ENCODE measurements at places on chromosomes 1 and 21.

GRCh38 chr1:181064011-181064623 lies 24.4 kb upstream of the IER5 start:
- DNase-seq = no peak

- no peak for DNase-seq
These were observed 62.8 kb upstream of the KIF26B start for GRCh38 chr1:245091818-245092637.

GRCh38 chr1:19220991-19221390 lies 10.9 kb upstream of the UBR4 start:
- no peak for DNase-seq

DNA sequence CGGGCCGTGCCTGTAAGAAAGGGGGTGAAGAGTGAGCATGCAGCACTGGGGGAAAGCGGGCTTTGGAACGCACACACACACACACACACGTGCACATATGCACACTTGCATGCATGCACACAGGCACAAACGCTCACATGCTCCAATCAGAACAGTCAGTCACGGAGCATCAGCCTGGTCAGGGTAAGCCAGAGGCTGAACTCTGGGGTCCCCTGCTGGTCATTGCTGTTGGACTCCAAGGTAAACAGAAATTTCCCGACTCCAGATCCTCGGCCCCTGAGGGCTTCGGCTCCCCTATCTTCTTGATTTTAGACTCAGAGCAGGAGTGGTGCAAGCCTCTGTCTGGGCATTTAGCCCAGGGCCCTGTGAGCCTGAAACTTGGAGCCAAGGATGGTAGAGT lies 54.2 kb downstream of the SYT2 start:
- DNase-seq = no peak

DNA sequence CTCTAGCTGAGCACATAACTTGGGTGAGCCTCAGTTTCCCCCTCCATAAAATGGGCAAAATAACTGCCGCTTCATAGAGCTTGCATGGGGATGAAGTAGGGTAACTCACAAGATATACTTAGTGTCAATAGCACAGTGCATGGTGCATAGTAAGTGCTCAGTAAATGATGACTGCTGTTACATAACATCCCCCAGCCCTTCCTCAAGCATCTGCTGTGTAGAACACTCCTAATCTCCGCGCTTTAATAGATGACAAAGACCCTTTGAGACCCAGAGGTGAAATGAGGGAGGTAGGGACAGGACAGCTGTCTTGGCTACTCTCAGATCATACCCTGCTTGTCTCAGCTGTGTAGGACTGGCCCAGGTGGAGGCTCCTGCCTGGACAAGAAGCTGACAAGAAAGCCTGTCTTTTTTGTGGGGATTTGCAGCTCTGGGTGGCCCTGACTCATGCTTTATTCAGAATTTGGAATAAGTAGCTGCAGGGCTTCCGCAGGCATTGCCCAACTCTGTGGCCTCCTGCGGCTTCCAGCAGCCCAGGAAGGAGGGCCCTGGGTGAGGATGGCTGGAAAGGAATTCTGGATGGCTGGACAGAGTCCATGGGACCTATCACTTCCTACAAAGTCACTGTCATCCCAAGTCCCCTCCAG lies 20.7 kb upstream of the PADI4 start:
- DNase-seq = no peak

DNA sequence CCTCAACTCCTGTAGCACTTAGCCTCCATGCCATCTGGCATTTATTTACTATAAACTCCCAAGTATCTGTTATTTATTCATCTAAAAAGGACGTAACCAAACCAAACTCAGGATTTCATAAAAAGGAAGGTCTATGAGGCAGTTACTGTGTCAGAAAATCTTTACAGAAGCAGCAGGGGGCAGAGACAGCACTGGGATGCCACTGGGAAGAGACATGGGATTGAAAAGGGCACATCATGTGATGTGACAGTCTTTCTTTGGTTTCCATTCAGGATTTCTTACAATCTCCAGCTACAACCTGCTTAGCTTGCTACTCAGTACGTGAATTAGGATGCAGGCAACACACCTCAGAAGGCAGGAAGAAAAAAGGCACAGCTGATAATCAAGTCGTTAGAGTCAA lies 31.2 kb downstream of the SPRTN start:
- no peak for DNase-seq

GRCh38 chr1:36326499-36326898 lies 3.1 kb upstream of the EVA1B start:
- no peak for DNase-seq

DNA sequence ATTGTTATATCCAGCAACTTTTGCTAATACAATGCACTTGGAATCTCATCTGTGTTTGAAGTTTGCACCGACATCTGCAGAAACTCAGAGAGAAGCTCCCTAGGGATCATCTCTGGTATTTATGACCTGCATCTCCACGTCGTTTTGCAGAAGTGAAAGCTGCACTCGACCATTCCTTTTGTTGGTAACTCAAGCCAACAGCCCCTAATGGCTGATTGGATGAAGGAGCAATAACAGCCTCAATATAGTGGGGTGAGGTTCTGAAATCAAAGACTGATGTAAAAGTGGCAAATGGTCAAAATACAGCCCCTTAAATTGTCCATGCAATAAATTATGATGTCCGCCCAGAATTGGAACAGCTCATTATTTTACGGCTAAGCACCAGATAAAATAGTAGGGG lies 344.2 kb upstream of the KAZN start:
- DNase-seq = no peak

DNA sequence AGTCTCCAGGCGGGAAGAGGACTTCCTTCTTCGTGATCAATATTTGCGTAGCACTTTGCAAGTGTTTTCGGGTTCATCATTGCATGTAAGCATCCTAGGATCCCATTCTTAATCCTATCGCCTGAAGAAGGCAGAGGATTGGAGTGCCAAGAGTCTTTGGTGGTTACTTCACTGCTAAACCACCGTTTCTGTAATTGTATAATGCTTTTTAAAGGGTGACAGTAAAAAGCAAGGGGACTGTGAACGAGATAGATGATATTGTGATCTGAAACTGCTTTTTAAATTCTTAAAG lies 345 bp upstream of the ALDH9A1 start:
- no peak for DNase-seq

- no peak for DNase-seq
These were observed 186.6 kb upstream of the FGGY start for GRCh38 chr1:59110271-59110670.

DNA sequence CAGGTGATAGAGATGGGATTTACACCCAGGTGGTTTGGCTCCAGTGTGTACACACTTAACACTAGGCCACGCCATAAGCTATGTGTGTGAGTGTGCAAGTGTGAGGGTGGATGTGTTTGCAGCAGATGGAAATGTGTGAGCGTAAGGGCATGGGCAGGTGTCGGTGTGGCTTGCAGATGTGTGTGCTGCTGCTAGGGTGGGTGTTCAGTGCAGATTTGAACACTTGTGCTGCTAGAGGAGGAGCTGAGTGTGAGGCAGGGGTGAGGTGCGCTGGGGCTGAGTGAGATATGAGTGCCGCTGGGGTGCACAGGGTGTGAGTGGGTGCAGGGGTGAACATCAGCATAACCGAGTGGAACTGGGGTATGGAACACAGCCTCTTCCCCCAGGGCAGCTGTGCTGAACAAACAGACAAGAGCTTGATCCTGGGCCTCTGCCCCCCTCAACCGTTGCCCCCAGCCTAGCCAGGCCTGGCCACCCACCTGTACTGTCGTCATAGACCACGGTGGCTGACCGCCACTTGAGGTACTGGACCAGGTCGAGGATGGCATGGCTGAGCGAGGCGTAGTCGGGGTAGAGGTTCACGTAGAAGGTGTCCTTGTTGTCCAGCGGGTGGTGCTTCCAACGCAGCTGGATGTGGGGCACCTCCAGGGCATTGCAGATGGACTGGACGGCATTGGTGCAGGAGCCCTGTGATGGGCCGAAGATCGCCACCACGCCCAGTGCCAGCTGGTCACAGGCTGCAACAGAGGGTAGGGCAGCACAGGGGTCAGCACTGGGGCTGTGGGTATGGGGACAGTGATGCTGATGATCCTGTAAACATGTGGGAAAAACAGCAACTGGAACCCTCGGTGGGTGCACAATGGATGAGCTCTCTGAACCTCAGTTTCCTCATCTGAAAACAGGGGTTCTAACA lies 153.9 kb downstream of the GRIK3 start:
- DNase-seq = no peak

- DNase-seq = no peak
These were observed 27.6 kb downstream of the USP33 start for GRCh38 chr1:77732090-77732489.

GRCh38 chr1:106721790-106722189 lies 334.7 kb upstream of the PRMT6 start:
- no peak for DNase-seq

- no peak for DNase-seq
These were observed 111.7 kb upstream of the IRF2BP2 start for GRCh38 chr1:234721476-234722269.

- no peak for DNase-seq
These were observed 517 bp downstream of the LRIG2 start for GRCh38 chr1:113073479-113073950.

DNA sequence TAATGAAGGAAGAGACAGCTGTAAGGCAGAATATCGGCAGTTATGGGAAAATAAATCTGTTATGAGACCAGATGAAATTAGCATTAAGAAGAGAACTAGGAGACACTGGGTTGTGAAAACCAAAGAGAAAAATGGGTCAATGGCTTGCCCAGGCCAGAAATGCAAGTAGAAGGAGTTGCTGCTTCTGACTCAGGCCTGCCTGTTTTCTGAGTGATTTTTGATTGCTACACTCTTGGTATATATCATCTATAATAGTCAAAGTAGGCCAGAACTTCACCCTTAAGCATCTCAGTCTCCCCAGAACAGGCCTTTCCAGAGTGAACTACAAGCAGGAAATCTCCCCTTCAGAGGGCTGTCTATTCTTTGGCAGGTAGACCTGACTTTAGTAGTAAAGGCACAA lies 107.0 kb downstream of the NRIP1 start:
- DNase-seq = no peak

- DNase-seq = no peak
These were observed 180.8 kb upstream of the CACYBP start for GRCh38 chr1:174818951-174819350.

DNA sequence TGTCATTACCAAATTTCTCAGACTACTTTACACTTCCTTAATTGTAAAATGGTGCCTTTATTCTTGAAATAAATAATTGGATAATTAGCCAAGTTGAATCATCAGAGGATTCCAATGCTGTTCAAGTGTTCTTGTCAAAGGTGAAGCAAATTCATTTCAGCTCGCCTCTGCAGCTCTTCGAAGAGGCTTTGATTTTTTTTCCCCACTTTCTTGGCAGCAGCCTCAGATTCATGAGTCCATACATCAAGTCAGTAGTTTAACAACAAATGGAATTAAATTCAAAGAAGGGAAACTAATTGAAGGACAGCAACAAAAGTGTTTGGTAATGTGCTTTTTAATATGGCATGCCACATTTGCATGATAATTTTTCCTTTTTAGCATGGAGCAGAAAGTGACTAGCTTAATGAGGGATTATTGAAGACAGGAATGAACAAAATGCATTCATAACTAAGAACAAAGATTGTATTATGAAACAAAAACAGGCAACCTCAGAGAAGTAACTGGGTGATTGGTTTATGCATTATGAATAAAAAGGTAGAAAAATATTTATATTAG lies 239.0 kb downstream of the USH2A start:
- DNase-seq = no peak

- DNase-seq = no peak
These were observed 30.9 kb downstream of the RASSF5 start for GRCh38 chr1:206538086-206538770.

- no peak for DNase-seq
These were observed 6.9 kb downstream of the PLA2G2D start for GRCh38 chr1:20112279-20113000.

DNA sequence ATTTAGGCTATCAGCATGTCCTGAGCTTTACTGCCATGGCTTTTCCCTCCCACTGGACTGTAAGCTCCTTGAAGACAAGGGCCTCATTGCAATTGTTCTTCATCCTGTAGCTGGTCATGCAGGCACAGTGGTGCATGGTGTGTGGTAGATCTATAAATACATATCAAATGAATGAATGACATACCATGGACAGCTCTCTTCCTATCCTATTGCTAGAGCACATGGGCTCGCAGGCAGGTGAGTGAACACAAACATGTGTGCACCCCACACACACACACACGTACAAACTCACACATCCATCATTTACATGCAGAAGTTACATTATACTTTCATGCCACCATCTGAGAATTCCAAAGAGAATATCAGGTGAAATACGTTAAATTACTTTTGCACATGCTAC lies 172.9 kb upstream of the RUNX1 start:
- no peak for DNase-seq

GRCh38 chr21:46585191-46585953 lies 19.5 kb downstream of the S100B start:
- no peak for DNase-seq

GRCh38 chr1:38097284-38097898 lies 50.8 kb upstream of the POU3F1 start:
- no peak for DNase-seq

DNA sequence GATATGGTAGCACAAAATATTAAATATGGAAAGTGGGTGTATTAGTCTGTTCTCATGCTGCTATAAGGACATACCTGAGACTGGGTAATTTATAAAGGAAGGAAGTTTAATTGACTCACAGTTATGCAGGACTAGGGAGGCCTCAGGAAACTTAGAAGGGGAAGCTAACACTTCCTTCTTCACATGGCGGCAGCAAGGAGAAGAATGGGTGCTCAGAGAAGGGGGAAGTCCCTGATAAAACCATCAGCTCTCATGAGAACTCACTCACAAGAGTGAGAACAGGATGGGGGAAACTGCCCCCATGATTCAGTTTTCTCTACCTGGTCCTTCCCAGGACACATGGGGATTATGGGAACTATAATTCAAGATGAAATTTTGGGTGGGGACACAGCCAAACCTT lies 15.8 kb upstream of the BACE2 start:
- DNase-seq = no peak

GRCh38 chr1:246728311-246728710 lies 4.1 kb downstream of the SCCPDH start:
- DNase-seq = no peak

DNA sequence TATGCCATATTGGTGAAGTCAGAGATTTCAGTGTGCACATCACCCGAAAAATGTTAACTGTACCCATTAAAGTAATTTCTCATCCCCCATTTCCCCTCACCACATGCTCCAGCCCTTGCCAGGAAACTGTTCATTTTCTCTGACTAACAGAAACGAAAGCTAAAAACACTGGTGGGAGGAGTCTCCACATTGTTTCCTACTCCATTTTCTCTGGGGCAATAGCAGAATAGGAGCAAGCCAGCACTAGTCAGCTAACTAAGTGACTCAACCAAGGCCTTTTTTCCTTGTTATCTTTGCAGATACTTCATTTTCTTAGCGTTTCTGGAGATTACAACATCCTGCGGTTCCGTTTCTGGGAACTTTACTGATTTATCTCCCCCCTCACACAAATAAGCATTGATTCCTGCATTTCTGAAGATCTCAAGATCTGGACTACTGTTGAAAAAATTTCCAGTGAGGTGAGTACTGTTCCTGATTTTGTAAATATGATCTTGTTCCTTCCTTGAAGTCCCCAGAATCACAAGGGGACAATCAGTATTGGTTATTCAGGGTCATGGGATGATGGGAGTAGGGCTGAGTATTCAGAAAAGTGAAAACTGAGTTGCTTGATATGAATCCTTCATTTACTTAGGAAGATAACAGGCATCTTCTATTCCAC lies at the start of gene IFI16:
IFI16 (plus strand) TSS at position 204 of the 658 bp plus-strand sequence. CDS start 4,774 bp downstream, outside the sequence.
- DNase-seq = peak; percentile 95

- DNase-seq = no peak
These were observed 134.2 kb upstream of the HP1BP3 start for GRCh38 chr1:20921285-20921684.

- DNase-seq = no peak
These were observed 55.2 kb downstream of the YARS1 start for GRCh38 chr1:32761936-32762335.

GRCh38 chr1:41650028-41650880 lies 165.8 kb upstream of the EDN2 start:
- no peak for DNase-seq

Measured in activated CD4-positive, alpha-beta T cell treated with anti-CD3 and anti-CD28 coated beads, Interleukin-2, amount 50 U/mL, for 16 hours (primary cell).